ENCODE measurements at places on chromosomes 2 and 18.

GRCh38 chr2:128504246-128505149 lies 185.8 kb upstream of the HS6ST1 start:
- DNase-seq: no peak

GRCh38 chr2:64440843-64441242 lies 13.1 kb upstream of the LGALSL start:
- no peak for DNase-seq

DNA sequence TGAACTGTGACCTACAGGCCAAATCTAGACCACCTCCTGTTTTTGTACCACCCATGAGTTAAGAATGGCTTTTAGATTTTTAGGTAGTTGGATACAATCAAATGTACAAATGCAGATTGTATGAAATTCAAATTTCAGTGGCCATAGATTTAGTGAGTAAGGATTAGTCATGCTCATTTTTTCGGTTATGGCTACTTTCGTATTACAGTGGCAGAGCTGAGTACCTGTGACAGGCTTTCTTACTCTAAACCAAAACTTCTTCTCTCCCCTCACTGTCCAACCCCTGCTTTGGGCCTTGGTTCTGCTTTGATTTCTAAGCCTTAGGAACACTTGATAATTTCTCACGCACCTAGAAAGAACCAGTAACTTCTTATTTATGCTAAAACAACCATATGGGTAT lies 82.1 kb downstream of the CDC42EP3 start:
- DNase-seq: no peak

GRCh38 chr18:54932472-54932871 lies 26.8 kb downstream of the CCDC68 start:
- DNase-seq: no peak
